ENCODE measurements at places on chromosomes 7 and 10.

DNA sequence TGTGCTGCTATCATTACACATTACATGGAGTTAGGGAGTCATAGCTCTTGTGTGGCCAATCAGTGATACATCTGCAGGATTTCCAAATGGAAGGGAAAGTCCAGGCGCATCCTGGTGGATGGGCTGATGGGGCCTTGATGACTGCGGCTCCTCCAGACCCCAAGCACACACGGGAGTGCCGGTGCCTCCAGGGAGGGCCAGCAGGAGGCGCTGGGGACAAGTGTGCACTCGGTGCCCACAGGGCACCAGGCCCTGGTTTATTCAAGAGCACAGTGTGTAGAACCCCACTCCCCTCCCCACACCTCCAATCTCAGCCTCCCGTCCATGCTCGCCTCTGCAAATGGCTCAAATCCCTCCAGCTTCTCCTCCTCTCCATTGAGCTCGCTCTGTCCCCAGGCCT lies 243.9 kb downstream of the USP6NL start:
- no peak for DNase-seq

GRCh38 chr10:6958254-6958653 lies 378.2 kb upstream of the PRKCQ start:
- DNase-seq, result no peak

GRCh38 chr10:55441777-55442176 lies 640.7 kb upstream of the PCDH15 start:
- peak; percentile 55 for DNase-seq

- DNase-seq, result peak; percentile 29
These were observed 85.3 kb downstream of the LYZL1 start for GRCh38 chr10:29374162-29374561.
